ENCODE measurements at places on chromosomes 1 and 21.

DNA sequence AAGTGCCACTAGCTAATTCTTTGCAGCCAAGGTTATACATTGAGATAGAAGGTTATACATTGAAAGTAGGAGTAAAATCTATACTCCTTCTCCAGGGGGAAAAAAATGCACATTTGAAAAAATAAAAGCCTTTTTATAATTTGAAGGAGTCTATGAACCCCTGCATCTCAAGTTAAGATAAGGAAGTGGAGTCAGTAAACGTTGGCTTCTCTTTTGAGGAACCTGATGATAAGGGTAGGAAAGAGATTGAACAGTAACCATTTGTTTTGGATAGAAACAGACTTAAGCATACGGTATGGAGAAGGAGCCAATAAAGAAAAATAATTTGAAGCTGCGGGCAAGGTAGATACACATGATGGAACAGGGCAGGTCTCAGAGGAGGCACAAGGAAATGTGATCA, 64.1 kb downstream of the RPAP2 start:
- DNase-seq, result no peak

- no peak for DNase-seq
These were observed 99.2 kb upstream of the BTG3 start for GRCh38 chr21:17711896-17712295.

GRCh38 chr1:210332719-210333398, 4.2 kb downstream of the HHAT start:
- DNase-seq, result peak; percentile 71

- DNase-seq, result no peak
These were observed 90.1 kb downstream of the TENT5C start for GRCh38 chr1:117695796-117696490.

DNA sequence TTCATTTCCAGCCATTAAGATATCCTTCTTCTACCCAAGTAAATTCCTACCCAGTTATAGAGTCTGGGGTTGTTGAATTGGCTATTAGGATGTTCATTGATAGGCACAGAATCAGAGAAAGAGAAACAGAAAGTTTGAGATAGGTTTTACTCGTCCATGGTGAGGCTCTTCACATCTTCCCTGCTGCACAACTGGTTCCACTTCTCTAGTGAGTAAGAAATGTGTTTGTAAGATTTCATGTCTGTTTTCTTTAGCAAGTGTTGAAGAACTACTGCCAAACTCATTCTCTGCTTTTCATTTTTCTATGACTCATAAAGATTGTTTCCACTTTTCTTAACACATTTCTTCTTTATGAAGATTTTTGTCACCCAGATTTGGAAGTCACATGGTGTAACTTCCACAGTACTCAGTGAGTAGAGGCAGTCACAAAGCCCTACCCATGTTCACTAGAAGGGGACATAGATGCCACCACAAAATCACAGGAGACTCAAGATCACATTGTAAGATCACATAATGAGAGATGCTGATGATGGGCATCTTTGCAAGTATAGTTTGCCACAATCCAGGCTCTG, 152.3 kb downstream of the SNX7 start:
- DNase-seq, result no peak

GRCh38 chr1:113242481-113242880, 147.8 kb upstream of the MAGI3 start:
- no peak for DNase-seq

DNA sequence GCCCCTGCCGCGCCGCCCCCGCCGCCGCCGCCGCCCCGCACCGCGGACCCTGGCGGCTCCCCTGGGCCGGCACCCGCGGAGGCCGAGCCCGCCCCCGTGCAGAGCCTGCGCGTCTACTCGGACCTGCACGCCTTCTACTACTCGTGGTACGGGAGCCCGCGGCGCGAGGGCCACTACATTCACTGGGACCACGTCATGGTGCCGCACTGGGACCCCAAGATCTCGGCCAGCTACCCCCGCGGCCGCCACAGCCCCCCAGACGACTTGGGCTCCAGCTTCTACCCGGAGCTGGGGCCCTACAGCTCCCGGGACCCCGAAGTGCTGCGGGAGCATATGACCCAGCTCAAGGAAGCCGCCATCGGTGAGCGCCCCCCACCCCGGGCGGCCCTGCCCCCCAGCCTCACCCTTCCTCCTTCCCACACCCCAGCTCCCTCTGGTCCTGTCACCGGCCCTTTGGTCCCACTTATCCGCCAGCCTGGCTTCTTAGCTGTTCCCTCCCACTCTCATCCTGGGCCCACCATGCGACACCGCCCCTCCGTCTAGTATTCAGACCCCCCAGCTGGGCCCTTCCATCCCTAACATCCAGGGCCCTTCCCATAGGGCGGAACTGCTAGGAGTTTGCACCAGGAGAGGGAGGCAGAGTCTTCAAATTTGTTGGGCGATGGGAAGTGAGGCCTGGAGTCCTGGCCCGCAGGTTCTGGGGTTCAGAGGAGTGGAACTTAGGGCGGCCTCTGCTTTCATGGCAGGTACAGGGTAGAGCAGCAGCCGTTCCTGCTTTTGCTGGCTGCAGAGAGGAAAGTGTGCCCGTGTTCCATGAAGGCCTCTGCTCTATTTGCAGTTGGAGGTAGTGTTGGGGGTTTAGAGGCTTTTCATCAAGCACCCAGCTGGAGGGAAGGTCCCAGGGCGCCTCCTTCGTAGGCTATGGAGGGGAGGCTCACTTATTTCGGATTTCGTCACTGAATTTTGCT, 1.0 kb downstream of the MANEAL start:
- no peak for DNase-seq

GRCh38 chr1:37474046-37474696, at the start of gene ZC3H12A:
Gene ZC3H12A, plus strand, starts transcription at chr1:37474580. Its CDS starts 917 bp downstream, at chr1:37475497.
- DNase-seq, result peak; percentile 93

Measured in CD4-positive, alpha-beta T cell treated with Interleukin-21 for 1 hour (primary cell).